ENCODE measurements at places on chromosomes 16 and 17. TPM values are rescaled to one million over a fixed set of nuclear protein-coding genes. Genes with fewer than 3 reads are reported as not detected.

NPB gene
- total RNA-seq = 4.2 TPM

UTS2R gene
- total RNA-seq = not detected

CEMP1 gene
- total RNA-seq = not detected

LPO gene
- total RNA-seq = not detected

RAB37 gene
- total RNA-seq = 3.3 TPM

CD68 gene
- 32.3 TPM for total RNA-seq

GPT2 gene
- total RNA-seq = 126 TPM

PITPNM3 gene
- 0.90 TPM for total RNA-seq

IL21R gene
- not detected for total RNA-seq

HOXB1 gene
- not detected for total RNA-seq

KRT28 gene
- not detected for total RNA-seq

CCL17 gene
- not detected for total RNA-seq

ZNF689 gene
- 11.0 TPM for total RNA-seq

FOXL1 gene
- 7.1 TPM for total RNA-seq

ANKRD11 gene
- total RNA-seq = 113 TPM

TMEM100 gene
- 28.6 TPM for total RNA-seq

CACNG3 gene
- total RNA-seq = not detected

PRDM7 gene
- total RNA-seq = not detected

STX1B gene
- total RNA-seq = 0.84 TPM

NAGS gene
- 2.2 TPM for total RNA-seq

CDH1 gene
- total RNA-seq = 21.6 TPM
